CD4-positive, alpha-beta T cell treated with Interleukin-12 subunit alpha and Interleukin-12 subunit beta, for 1 hour (primary cell): ENCODE measurements at places on chromosomes 12 and 14.
A peak's percentile ranks its signal among the peaks of the same experiment; 100 is the strongest.

DNA sequence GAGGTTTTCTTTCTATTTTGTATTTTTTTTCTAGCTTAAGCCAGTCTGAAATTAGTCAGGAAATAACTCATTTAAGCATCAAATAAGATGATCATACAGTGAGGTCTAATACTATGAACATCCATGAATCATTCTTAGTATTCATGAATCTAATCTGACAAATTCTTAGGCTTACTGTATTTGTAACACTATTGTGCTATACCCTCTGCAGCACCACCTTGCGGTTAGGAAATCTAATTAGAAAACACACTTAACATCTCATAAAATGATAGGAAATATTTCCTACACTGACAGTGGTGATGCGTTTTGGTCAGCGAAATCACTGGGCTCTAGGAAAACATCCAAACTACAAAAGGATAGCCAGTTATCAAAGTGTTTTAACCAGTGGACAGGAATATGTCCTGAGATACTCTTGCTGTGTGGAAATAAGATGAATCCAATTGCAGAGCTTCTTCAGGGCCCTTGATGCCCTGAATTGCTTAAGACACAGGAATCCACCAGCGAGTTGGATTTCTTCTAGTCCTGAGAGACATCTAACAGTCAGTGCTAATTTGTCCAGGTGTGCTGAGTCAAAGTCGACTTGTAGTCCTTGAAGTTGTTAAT, 109.3 kb upstream of the MYF6 start:
- no peak for DNase-seq

DNA sequence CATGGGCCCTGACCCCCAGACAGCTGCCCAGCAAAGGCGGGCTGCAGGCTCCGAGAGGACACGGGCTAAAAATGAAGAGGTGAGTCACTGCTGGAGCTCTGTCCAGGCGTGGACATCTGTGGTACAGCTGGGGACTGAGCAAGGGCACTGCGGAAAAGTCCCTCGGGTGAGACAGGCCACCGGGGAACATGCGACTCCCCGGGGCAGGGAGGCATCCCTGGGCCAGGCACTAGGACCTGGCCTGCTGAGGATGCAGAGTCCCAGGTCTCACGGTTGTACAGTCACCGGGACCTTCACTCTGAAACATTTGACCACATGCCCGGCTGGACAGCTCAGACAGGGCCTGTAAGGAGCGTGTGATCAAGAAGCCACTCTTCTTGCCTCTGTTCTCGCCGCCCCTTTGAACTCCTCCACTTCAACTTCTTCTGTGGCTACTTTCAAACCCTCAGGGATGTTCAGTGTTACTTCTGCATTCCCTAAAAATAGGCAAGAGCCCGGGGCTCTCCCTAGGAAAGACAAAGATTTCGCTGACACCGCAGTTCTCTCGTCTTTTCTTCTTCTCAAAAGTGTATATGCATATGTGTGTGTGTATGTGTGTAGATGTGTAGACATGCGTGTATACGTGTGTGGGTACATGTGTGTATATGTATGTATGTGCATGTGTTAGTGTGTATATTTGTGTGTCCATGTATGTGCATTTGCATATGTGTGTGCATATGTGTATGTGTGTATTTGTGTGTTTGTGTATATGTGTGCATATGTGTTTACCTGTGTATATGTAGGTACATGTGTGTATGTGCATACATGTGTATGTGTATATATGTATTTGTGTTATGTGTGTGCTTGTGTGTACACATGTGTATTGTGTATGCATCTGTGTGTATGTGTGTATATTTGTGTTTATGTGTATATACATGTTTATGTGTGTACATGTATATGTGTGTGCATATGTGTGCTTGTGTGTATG, 5.0 kb upstream of the RFLNA start:
- no peak for DNase-seq

GRCh38 chr12:11891346-11891745, 179.4 kb upstream of the BCL2L14 start:
- DNase-seq = no peak

GRCh38 chr14:22282949-22283348, 306.1 kb downstream of the DAD1 start:
- DNase-seq = no peak

DNA sequence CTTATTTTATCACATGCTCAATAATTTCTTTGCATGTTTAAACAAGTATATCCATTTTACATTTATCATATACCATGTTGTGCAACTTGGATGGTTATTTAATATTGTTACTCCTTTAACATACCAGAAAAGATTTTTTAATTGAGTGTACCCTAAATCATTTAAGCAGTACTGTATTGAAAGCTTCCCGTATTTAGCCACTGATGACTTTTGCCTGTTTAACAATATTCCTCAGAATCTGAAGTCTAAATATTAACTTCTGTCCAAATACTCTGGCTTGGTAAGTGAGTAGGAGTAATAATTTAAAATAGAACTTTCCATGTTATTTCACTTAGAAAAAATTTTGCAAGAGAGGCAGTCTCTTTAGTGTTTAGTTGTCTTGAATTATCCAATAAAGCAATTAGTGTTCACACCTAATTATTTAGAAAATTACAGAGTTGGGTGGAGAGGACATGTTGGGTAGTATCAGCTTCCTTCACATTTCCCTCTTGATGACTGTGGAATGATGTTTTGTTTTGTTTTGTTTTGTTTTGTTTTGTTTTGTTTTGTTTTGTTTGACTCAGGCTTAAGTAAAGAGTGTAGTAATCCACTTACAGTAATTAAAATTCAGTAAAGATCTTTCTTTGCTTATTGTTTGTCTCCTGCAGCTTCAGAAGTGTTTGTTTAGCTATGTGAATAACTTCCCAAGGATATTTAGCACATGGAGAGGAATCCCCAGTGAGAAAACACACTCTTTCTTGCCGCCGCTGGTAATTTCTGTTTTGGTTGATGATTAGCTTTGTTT, 59.5 kb downstream of the DAAM1 start:
- no peak for DNase-seq

GRCh38 chr12:106682594-106683234, 91.8 kb upstream of the RIC8B start:
- DNase-seq = peak; percentile 10

- DNase-seq = peak; percentile 49
These were observed 9.8 kb downstream of the CTDSP2 start for GRCh38 chr12:57836442-57837375.

GRCh38 chr12:114339626-114340025, 66.3 kb downstream of the TBX5 start:
- DNase-seq = no peak

DNA sequence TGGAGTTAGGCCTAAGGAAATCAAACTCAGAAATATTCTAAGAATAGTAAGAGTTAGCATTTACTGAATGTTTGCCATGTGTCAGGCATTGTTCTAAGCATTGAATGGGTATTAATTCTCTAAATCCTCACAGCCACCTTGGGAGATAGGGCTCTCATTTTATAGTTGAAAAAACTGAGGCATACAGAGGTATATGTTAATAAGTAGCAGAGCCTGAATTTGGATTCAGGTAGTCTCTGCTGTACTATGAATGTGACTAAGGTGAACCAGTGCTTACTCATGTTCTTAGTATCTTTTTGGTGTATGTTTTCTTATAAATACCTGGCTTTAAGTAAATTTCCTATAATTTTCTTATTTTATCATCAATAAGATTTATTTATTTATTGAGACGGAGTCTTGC, 8.1 kb downstream of the ARF6 start:
- DNase-seq = no peak

GRCh38 chr12:121805171-121806008, 1.6 kb downstream of the SETD1B start:
- DNase-seq = peak; percentile 26

DNA sequence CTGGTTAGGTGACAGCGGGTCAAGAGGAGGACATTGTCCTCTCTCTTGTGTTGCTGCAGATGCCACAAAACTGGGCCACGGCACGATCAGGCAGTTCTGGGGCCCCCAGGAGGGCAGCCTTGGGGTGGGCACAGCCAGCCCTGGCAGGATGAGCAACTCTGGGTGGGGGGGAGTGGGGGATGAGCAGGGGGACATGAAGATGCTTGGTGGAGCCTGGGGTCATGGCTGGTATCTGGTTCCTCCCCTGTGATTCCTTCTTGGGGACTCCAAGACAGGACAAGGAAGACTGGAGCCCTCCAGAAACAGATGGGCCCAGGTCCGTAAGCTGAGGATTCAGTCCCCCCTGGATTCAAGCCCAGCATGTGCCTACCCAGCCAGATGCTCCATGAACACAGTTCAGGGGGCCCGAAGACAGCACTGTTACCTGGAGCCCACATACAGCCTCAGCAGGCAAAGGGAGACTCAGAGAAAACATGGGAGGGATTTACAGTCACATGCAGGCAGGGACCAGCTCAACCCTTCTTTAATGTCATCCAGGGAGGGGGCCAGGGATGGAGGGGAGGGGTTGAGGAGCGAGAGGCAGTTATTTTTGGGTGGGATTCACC, 10.4 kb downstream of the SERPINA1 start:
- no peak for DNase-seq

DNA sequence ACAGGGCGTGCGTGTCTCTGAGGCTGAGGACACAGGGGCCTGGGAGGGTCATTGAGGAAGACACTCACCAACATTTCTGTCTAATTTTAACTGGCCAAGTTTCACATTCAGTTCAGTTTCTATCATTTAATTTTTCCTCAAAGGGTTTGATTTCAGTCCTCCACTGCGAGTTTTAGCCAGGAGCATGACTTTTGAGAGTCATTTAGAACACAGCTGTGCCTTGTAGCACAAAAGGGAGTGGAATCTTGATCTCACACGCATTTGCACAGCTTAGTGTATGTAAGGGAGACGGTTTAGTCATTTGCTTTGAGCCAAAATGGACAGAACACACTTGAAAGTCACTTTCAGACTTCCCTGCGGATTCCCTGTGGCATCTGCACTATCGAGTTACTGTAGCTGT, 1090.8 kb downstream of the BCL11B start:
- DNase-seq = no peak

- DNase-seq = no peak
These were observed 21.0 kb upstream of the HMGA2 start for GRCh38 chr12:65803251-65803650.

- DNase-seq = no peak
These were observed 8.9 kb downstream of the SLC7A8 start for GRCh38 chr14:23174296-23175184.

GRCh38 chr12:71665090-71665463, 976 bp downstream of the THAP2 start:
- DNase-seq = no peak

GRCh38 chr14:36515896-36516718, 3.9 kb downstream of the NKX2-1 start:
- no peak for DNase-seq

GRCh38 chr12:57765003-57765697, 1.7 kb downstream of the CYP27B1 start:
- DNase-seq = peak; percentile 57

DNA sequence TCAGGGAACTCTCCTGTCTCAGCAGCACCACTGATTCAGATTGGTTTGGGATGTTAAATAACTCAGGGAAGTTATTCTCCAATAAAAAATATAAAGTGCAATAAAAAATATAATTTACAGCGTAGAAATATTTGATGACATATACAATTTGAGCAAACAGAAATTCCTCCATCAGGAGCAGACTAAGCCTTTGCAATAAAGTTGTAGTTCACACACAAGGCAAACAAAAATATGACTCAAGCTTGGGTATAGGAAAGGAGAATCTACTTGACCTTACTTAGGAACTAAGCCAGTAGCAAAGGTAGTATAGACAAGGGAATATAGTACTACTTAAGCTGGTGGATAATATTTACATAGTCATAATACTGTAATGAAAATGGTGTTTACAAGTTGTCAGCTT, 264.1 kb downstream of the KIF21A start:
- no peak for DNase-seq

DNA sequence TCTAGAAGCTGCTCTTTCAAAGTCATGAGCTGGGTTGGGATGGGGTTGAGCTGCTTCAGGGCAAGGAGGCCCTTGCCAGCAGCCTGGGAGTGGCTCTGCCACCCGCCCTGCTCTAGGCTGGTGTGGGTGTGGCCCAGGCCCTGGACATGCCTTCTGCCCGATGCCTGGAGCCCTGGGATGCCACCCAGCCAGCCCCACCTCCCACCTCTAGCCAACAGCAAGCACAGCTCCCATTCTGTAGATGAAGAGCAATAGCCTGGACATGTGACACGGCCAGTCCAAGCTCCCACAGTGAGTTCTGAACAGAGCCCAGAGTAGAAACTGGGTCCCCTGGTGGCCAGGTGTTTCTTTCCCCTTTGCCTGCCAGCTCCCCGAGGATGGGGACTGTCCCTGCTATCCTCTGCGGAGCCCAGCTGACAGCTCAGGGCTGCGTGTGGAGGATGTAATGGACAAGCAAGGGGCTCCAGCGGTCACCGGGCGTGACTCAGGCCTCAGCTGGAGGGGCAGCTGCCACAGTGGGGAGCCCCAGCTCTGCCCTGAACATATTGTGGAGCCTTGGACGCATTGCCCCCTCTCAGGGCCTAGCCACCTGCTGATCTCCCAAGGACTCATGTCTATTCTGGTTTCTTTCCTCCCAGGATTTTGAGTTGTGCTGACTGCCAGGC, 165.2 kb downstream of the TSPAN9 start:
- no peak for DNase-seq
